Astrocyte of the spinal cord (primary cell): ENCODE measurements at places on chromosomes 1 and 21.

DNA sequence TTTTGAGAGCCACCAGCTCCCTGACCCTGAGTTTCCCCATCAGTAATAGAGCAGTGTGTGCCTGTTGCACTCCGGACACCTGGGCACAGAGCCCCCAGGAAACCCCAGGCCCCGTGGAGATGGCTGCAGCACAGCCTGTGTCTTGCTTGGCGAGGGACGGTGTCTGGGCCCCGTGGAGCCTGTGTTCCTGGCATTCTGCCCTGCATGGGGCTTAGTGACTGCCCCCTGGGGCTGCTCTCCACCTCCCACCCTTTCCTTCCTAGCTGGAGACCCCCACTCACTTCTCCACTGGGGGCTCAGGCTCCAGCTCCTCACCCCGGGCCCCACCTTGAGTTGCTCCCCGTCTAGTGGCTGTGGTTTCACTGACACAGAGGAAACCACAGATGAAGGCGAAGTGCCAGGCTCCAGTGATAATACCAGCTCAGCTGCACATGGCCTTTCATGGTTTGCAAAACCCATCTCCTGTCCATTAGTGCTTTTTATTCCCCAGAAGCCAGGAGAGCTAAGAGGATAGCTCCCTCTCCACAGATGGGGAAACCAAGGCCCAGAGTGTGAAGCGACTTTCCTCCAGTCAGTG, 39.4 kb downstream of the DMRTB1 start:
- peak; percentile 43 for DNase-seq

DNA sequence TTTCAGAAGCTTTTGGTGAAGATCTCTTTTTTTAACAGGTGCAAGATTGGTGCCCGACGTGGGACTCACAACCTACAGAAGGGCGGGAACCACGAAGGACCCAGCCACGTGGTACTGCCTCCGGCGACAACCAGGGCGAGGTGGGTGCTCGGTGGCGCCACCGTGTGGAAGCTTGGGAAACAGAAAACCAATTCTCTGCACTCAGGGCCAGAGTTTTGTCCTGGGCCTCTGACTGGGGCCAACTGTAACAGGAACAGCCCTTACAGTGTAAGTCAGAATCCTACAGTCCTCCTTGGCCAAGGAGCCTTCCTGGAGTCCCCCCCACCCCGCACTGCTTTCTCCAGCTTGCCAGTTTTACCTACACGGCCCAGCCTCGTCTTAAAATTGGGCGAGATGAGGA, 11.6 kb upstream of the S100A7A start:
- DNase-seq, result no peak

DNA sequence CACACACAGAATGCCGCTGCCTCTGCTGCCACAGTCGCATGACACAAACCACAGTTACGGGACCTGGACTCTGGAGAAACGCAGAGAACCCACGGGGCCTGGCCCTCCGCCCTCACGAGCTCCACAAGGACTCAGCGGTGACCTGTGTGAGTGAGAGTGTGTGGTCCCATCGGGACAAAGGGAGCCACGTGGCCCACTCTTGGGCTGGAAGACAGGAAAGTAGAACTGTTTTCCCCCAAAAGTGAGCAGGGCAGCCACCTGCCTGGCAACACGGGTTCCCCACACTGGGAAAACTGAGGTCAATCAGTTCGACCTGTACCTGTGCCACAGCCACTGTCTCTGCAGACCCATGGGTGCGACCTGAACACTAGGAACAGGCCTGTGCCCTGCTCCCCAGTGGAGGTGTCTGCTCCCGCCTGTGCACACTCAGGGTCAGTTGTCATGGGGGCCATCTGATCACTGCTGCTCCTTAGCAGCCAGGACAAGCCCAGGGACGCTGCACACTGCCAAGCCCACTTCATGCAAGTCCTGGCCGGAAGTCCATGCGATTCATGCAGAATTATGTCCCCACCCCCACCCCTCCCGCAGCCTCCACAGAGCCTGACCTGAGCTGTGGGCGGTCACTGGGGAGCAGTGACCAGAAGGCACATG, 54.4 kb upstream of the ADARB1 start:
- no peak for DNase-seq

DNA sequence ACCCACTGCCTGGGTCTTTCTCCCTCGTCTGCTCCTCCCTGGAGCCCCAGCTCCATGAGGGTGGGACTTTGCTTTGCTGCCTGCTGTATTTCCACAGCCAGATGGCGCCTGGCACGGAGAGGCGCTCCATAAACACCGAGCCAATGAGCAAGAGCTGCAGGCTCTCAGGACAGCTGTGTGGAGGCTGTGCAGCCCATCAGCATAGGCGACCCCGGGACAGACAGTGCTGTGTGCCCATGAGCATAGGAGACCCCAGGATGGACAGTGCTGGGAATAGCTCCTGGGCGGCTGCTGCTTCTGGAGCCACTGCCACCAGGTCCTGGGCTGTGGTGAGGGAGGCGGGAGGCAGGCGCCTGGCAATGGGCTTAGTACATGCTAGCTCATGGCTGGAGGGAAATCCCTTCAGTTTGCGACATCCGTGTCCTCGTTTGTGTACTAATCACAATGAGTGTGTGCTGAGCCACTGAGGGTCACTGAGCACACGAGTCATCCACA, 29.2 kb downstream of the CEP104 start:
- no peak for DNase-seq
